ENCODE measurements at places on chromosomes 6 and 20.

- no peak for DNase-seq
These were observed 20.9 kb downstream of the UTRN start for GRCh38 chr6:144305985-144306384.

DNA sequence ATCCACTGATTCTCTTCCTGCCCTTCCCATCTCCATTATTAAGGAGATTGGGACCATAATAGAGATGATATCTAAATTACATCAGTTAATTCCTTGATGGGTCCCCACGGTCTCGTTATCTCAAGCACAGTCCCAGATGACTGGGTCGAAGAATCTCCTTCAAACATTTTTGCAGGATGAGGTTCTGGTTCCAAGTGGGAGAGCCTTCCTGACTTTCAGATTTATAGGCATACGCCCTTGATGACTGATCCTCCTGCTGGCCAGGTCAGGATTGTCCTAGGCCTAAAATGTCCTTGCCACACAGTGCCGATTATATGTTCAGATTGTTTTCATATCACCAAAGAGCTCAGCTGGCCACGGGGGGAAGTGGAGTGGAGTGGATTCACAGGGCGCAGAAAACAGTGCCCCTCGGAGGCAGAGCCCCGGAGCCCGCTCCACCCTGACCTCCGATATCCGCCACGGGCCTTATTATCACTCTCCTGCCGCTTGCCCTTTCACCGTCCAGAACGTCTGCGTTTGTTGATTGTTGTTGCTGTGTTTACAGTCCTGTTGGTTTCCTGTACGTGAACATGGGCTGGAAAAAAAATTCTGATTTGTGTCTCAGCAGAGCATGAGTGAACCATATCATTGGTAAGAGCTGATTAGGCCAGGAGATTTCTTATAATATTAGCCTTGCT, 8.9 kb downstream of the BMP6 start:
- DNase-seq = no peak

DNA sequence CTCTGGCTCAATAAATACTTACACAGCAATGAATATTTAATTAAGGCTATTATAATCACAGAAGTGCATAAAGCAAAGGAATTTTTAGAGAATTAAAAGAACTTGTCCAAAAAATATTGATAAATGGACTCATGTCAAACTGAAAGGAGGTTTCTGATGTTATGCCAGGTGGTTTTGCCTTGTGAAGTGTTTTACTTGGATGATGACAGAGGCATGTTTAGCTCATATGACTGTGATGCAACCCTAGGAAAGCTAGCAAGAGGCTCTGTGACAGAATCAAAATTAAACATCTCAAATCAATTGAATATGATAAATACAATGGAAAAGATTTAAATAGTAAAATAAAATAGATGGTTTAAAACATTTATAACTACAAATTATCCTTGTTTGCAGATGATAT, 137.3 kb downstream of the TMEM200A start:
- DNase-seq = no peak

DNA sequence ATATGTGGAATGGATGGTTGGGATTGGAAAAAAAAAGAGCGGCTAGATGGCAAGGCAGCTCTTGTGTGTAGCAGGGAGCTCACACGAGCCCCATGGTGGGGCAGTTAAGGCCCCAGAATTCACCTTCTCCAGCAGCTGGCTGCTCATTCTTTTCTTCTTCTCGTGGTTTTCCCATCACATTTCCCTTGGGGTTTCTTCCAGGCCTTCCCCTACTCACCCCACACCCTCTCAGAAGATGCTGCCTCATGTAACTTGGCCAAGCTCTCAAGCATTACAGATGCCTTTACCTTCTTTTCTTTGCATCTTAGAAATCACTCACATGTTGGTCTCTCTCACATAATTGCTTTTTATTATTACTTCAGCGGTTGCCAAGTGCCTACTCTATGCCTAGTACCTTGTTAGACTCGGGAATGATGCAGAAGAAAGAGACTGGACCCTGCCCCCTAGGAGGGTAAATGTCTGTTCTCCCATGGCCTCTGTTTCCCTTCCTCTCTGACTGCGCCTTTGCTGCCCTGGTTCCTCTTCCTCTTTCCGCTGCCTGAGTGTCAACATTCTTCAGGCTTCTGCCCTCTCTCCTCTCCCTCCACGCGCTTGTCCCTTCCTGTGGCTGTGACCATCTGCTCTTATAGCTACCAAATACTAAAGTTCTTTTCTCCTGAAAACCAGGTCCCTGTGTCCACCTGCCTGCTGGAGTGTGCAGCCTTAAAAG, 28.6 kb downstream of the PPARD start:
- DNase-seq = no peak

DNA sequence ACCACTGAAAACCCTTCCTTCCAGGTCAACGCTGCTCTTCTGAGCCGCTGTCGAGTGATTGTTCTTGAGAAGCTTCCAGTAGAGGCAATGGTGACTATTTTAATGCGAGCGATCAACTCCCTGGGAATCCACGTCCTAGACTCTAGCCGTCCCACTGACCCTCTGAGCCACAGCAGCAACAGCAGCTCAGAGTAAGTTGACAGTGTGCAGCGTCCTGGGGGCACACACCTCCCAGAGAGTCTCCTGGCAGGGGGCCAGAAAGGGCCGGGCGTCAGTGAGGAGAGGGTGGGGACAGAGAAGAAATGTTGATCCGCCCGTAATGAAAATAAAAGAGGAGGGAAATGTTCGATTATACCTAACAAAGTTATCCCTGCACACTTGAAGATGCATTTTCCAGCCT, 5.0 kb downstream of the WRNIP1 start:
- no peak for DNase-seq

DNA sequence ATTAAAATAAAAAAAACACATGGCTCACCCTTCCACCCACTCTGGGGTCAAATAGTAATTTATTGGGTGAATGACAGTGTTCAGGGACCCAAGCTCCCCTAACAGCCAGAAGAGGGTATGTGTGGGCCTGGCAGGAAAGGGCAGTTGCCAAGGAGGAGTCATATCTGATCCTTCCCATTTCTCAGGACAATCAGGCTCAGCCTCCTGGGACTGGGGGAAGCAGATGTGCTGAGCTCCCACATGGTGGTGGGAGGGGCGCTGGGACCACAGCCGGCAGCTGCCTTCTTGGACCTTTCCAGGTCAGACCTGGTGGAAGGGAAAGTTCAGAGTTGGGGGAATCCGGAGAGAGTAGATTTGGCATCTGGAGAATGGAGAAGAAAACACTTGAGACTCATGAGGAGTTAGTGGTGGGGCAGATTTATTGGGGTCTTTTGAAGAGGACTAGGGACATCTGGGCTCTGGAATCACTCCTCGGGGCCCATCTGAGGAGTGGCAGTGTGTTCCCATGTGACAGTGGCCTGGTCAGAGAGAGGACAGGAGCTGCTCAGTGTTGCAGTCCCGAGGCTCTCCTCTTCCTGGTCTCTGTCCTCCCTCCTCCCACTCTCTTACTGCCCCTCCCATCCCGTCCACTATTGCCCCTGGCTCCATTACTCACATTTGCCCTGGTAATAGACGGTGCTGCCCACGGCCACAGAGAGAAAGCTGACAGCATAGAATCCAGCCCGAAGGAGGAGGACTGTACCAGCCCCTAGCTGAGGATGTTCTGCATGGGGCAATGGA, 3.0 kb downstream of the LST1 start:
- no peak for DNase-seq

- no peak for DNase-seq
These were observed 113.5 kb upstream of the HDAC2 start for GRCh38 chr6:114084327-114084890.

- DNase-seq = no peak
These were observed 19.1 kb upstream of the PGK2 start for GRCh38 chr6:49806145-49806544.

GRCh38 chr6:2599817-2600216, 150.9 kb downstream of the MYLK4 start:
- no peak for DNase-seq

DNA sequence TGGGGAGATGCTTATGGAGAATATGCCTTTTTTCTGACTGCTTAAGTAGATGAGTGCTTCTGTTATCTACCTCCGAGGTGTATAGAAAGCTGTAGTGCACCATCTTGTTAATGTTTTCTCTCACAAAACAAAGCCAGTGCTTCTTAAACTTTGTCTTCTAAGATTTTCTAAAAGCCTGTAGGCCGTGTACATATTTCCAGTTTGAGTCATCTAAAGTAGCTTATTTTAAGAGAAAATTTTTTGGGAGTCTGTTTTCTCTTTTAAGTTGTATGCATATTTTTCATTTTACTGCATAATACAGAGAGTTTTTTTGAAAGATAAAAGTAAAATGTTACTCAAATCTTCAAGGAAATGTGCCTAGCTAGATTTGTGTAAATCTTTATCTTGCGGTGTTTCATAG, 151.7 kb downstream of the GRIK2 start:
- DNase-seq = no peak

GRCh38 chr6:5894357-5894756, 112.4 kb downstream of the NRN1 start:
- no peak for DNase-seq

DNA sequence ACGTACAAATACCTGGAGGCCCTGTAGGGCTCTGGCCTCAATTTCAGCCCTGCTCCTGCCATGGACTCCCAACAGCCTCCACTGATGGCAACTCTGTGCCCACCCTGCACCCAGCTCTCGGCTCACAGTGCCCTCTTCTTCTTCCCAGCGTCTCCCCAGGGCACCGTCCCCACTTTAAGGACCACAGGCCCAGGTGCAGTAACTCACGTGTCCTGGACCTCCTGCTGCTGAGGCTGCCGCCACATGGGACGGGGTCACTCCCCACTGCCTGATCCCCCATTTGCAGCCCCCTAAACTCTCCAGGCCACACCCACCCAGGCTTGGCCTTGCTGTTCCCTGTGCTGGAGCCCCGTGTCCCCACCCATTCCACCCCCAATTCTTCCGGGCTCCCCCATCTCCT, 223.4 kb downstream of the PREX1 start:
- DNase-seq = no peak

DNA sequence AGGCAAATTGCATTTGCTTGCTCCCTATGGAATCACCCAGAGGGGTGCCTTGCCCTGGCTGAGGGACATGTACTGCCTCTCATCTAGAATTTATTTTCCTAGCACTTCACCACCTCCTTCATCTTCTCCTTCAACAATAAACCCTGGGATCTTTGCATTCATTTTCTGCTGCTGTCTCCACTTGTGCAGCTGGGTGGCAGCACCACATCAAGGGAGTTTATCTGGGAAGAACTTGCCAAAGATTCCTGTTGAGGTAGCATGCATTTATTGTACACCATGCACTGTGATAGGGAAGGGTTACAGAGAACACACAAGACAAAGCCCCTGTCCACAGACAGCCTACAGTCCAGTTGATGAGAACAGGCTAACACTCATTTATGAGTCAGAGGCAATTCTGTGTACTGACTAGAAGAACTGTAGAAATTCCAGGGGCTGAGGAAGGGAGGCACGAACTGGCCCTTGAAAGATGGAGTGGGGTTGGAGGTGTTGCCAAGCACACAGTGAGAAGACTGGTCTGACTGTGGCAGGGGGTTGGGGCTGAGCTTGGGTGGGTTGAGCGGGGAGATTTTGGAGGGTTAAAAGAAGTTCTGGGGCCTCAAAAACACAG, 17.5 kb downstream of the C20orf173 start:
- no peak for DNase-seq

DNA sequence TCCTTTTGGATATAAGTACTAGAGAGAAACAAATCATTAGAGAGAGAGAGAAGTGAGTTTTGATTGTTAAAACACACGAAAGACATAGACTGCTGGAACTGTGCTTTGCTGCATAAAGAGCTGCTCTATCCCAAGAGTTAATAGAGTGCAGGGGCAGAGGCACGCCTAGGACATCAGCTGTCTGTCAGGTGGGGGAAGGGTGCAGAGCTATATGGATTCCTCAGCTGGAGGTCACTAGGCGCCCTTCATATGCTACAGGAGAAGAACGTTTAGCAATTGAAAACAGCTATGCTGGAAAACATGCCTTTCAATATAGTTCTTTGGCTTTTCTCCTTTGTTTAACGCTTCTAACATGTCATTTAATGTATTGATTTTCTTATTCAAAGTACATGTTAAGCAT, 169.0 kb upstream of the MCHR2 start:
- no peak for DNase-seq

DNA sequence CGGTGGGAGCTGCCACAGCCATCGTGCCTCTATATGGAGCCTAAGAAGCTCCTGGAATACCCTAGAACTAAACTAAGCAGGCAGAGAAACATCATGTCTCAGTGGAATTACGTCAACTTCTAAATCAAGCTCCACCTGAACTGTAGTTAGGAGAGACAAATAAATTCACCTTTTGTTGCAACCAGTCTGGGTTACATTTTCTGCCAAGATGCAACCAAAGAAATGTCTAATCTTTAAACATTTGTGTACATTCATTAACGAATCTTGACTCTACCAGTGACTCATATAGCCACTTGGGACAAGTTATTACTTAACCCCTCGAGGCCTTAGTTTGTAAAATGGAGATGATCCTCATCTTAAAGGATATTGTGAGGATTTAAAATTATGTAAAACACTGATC, 8.9 kb downstream of the PTPRK start:
- no peak for DNase-seq

DNA sequence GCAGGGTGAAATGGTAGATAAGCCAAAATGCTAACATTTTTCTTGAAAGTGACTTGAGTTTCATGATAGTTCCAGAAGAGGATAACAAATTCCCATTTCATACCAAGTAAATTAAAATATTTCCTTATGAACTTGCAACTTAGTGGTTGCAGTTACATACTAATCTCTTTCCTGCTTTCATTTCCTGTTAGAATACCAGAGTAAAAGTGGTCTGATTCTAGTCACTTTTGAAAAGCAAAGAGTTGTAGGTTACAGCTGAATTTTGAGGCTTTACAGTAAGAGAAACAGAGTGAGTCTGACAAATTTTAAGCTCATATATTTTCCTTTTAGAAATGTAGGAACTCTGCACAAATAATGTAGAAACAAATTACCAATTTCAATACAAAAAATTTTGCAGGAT, 117.4 kb downstream of the ZFAND3 start:
- no peak for DNase-seq

DNA sequence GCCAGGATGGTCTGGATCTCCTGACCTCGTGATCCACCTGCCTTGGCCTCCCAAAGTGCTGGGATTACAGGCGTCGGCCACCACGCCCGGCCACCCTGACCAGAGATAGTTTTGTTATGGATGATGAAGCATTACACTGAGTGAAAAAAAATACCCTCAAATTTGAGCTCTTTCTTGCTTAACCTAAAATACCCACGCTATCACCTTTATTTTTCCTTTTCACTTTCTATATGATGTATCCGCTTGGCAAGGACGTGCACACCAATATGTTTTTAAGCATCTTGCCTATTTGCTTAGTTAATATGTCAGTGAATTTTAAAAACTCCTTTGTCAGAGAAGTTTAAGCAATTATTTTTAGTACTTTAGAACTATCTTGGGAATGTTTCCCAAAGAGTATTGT, 150.4 kb downstream of the INSM1 start:
- DNase-seq = no peak

Data from stimulated activated CD8-positive, alpha-beta memory T cell treated with anti-CD3 and anti-CD28 coated beads, Interleukin-7, amount 100 ng/mL, for 24 hours (primary cell).